Mesothelial cell of epicardium (in vitro differentiated cells): ENCODE measurements at places on chromosomes 16 and 17. TPM values are rescaled to one million over a fixed set of nuclear protein-coding genes. Genes with fewer than 3 reads are reported as not detected.

DNA sequence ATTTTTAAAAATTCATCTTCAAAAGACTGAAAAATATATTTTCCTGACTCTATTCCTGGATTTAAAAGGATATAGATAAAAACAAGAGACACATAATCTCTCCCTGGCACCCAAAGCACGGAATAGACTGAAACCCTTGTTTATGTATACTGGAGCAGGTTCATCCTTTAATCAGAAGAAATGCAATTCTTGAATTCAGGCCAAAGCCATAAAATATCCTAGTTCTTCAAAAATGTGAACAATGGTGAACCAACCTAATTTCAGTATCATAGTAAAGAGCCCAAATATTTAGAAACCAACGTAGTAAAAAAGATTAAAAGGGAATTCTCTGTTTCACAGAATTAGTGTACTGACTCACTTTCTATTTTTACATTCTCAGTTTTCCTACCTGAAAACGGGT is 188.5 kb upstream of the C17orf78 start:
- no peak for DNase-seq

GRCh38 chr16:55678161-55678821 is 22.5 kb downstream of the SLC6A2 start:
- no peak for DNase-seq

DNA sequence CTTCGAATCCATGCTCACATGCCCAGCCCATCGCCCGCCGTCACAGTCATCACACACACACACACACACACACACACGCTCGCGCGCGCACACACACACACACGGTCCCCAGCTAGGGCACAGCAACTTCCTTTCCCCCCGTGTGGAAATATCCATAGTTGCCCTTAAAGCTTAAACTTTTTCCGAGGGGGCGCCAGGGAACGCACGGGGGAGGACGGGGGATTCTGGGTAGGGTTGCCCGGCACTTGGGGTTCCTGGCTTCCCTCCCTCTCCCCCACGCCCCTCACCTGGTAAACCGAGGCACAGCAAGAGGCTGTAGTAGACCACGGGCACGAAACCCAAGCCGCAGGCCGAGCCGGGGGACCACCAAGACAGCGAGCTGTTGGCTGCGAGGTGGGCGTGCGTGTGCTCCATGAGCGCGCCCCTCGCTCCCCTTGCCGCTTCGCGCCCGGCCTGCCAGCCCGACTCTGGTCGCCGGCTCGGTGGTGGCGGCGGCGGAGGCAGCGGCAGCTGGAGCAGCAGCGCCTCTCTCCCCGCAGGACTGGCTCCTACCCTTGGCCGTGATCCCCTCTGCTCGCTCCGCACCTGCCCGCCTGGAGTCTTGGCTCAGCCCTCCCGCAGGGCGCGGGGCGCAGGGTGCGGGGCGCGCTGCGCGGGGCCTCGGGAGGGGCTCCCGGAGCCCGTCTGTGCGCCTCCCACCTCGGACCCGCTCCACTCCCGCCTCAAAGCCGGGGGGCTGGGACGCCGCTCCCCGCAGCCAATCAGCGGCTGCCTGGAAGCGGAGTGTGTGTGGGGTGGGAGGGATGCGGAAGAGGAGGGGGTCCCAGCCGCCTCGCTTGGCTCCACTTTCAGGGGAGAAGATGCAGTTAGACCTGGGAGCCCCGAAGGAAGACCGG is at the start of gene GPR139:
TSS of gene GPR139 (minus strand) at position 688 of the 896 bp plus-strand sequence. CDS start at position 414, 274 bp downstream.
- no peak for DNase-seq

HNF1B gene
- 0.14 to 0.31 TPM (median 0.29 TPM) in 3 replicates for total RNA-seq

- no peak for DNase-seq
Observed at GRCh38 chr17:5502552-5502951, 16.2 kb downstream of the MIS12 start.

PROCA1 gene
- 9.2 to 11.7 TPM (median 10.4 TPM) in 3 replicates for total RNA-seq

PYCARD gene
- 4.9 to 6.5 TPM (median 5.3 TPM) in 3 replicates for total RNA-seq

- DNase-seq = no peak
Observed at GRCh38 chr16:53817117-53817755, 113.3 kb downstream of the FTO start.

XAF1 gene
- total RNA-seq = 4.5 to 8.1 TPM (median 5.1 TPM) in 3 replicates

GRCh38 chr16:85894266-85894665 is 4.7 kb upstream of the IRF8 start:
- DNase-seq = peak; percentile 17

DNA sequence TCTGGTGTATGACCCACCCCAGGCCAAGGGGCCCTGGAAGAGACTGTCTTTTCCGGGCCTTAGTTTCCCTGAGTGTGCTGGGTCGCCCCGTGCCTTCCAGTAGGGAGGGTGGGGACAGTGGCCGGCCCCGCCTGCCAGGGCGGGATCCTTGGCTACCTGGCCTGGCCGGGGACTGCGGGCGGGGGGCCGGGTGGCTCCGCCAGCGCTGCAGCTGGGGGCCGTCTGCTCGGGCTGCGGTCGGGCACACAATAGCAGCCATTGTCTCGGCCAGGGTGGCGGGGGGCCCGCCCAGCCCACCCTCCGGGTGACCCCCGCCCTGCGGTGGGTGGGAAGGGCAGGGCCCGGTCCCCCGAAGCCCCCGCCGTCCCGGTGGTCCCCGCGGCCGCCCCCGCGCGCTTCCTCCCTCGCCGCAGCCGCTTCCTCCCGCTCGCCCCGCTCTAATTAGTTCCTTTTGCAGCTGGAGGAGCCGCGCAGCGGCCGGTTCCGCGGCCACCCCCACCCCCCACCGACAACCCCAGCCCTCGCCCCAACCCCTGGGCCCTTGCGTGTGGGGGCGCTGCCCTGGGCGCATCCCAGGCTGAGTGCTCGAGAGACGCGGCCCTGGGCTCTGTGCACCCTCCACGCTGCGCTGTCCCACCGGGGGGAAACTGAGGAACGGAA is 11.6 kb downstream of the GLIS2 start:
- no peak for DNase-seq

- DNase-seq = no peak
Observed at GRCh38 chr17:19703106-19703827, 13.1 kb downstream of the SLC47A2 start.
